Stromal cell of bone marrow (primary cell): ENCODE measurements at places on chromosomes 6 and 20.
A peak's percentile ranks its signal among the peaks of the same experiment; 100 is the strongest.

DNA sequence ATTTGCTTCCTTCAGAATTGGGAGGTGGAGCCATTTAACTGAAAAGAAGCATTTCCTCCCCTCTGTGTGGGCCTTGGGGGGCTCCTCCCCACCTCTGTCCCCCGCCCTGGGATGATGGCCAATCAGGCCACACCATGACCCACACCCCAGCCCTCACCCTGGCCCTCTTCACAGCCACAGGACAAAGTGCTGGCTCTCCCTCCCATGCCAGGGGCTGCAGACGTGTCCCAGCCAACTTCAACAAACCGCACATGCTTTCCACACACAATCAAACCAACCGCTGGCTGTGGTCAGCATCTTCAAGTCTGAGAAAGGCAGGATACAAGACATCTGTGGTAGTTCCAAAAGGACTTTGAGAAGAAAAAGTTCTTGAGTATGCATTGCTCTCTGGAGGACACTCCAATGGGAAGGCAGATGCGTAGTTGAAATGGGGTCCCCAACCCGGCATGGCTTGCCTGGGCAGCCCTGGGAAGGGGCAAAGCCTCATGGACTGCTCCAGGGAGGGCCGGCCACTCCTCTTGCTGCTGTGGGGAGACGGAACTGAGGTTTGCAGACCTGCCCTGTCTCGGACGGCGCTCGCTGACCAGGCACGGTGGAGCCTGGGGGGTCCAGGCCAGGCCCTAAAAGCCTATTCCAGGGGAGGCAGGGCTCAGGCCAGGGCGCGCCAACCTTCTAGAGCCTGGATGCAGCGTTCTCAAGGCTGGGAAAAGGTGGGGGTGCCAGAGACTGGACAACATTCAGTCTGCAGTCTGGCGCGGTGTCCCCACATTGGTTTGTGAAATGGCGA, 12.2 kb downstream of the TTLL2 start:
- DNase-seq, result no peak

GRCh38 chr6:14235653-14236356, 118.2 kb downstream of the CD83 start:
- no peak for DNase-seq

GRCh38 chr6:3390698-3391097, 66.2 kb downstream of the SLC22A23 start:
- DNase-seq, result peak; percentile 99

GRCh38 chr6:101398716-101399615, 5.5 kb downstream of the GRIK2 start:
- no peak for DNase-seq

- no peak for DNase-seq
Observed at GRCh38 chr6:165986914-165987482, 180.7 kb downstream of the TBXT start.

DNA sequence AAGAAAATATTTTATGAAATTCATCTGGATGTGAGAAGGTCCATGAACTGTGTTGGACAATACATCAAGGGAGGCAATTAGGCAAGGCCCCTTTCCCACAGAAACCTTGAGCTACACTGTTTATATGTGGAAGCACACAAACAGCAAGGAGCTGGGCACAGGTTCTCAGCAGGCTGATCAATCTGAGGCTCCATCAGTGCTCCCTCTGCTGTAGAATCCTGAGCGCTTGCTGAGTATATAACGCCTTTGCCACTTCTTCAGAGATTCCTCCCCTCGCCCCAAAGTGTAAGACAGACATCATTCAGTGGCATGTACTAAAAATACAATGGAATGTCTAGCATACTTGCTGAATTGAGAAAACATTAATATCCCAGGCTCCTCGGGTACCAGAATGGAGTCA, 146.9 kb downstream of the PRKN start:
- no peak for DNase-seq

DNA sequence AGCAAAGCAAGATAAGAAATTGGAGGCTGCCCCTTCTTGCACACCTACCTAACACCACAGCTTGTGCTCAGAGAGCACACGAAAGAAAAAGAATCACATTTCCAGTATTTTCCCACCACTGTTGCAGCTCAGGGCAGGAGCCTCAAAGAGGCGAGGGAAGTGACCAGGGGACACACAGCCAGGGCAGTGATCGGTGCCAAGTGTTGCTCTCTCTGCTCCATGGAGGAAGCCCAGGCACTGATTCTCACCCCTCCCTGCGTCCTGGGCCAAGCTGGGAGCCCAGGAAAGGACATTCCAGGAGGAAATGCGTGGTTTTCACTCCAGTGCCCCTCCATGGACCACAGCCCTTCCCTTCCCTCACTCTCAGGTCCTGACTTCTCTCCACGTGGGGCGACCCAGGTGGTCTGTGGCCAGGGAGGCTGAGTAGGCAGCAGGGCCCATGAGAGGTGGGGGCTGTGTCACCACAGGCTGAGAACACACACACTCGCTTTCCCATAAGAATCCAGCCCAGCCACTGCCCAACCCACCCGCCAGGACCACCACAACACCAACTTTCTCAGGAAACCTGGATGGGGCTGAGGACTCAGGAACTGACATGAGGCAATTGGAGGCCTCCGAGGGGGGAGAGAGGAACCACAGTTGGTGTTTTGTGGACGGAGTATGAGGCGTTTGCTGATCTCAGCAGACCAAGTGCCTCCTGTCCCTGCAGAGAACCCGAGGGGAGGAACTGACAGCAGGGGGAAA, 81.7 kb upstream of the MAFB start:
- no peak for DNase-seq

- DNase-seq, result no peak
Observed at GRCh38 chr6:164109770-164110140, 695.2 kb downstream of the QKI start.

- no peak for DNase-seq
Observed at GRCh38 chr6:15387118-15387517, 141.2 kb downstream of the JARID2 start.

DNA sequence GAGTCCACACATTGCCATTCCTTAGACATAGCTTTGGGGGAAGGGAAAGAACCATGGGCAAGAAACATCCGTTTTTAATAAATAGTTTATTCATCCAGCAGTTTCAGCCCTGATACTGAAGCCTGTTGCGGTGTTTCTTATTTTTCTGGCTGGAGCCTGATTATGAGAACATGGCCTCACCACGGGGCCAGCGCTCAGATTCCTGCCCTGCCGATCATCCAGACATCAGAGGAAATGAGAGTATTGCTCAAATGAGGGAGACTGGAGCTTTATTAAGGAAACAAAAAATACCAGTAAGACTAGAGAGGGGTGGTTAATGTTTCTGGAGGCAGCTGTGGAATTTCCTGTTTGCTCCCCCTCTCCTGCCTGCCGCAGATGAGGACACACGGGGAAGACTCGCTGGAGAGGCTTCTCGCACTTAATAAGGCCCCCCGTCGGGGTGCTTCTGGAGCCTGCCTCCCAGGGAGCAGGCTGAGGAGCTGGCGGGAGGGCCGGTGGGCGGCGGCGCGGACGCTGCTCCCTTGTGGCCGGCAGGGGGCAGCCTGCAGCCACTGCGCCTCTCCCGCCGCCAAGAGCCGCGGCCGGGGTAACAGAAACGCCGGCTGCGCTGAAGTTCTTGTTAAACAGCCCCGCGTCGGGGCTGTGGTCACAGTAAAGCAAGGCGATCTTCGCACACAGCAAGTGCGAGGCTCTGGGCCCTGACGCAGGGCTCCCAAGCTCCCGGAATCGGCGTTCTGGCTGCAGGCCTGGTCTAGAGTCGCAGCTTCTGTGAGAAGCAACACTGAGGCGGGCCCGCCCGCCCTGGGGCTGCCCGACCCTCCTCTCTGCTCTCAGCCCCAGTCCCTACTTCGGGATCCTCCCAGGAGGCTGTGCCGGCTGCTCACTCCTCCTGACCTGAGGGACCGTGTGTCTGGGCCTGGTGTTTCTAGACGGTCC, 17.5 kb downstream of the LEMD2 start:
- DNase-seq, result peak; percentile 72

DNA sequence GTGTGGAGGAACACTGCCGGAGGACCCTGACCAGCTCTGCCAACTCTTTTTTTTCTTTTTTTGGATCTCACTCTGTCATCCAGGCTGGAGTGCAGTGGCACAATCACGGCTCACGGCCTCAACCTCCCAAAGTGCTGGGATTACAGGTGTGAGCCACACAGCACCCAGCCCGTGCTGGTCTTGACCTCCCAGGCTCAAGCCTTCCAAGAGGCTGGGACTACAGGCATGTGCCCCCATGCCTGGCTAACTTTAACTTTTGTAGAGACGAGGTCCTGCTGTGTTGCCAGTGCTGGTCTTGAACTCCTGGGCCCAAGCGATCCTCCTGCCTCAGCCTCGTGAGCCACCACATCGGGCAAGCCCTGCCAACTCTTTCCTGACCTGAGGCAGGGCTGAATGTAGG, 11.2 kb downstream of the GCNT2 start:
- DNase-seq, result no peak

GRCh38 chr20:57215826-57216471, 50.5 kb downstream of the BMP7 start:
- DNase-seq, result no peak

- DNase-seq, result no peak
Observed at GRCh38 chr6:74932232-74932888, 273.5 kb downstream of the COL12A1 start.

DNA sequence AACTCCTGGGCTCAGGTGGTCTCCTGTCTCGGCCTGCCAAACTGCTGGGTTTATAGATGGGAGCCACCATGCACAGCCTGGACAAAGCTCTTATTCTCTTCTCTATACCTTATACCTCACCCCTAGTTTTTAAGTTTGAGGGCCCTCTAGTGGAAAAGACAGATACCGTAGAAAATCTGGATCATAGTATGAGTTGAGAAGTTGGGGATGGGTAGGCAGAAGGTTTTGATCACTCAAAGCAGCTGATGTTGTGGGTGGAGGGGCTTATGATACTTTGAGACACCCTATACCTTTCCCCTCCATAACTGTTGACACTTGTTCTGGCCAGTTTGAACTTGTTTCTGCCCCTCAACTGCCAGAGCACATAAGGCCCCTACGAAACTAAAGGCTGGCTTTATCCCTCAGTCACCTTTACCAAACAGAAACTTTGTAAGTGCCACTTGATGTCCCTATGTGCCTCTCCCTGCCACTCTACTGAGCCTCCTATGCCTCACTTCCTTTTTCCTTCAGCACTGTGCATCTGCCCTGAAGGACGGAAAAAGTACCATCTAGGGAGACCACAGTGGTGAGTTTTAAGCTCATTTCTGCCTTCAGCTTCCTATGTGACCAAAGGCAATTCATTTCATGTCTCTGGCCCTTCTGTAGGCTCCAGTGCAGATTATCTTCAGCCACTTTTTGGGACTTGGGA, 28.6 kb downstream of the RALY start:
- no peak for DNase-seq

DNA sequence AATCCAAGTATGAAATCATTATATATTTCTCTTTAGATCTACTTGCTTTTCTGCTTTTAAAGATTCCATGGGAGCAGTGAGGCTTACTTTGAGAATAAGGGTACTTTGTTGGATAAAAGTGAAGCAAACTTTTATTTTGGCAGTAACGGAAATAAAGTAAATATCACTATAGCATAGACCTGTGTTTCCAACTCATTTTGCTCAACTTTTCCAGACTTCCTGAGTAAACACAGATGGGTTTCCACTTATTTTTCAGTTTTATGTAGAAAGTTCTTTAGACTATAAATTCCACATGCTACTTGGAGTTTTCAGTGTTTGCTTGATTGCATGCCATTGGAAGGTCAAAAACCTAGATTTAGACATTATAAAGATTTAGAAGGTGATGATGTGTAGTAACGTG, 6.2 kb downstream of the STX16 start:
- no peak for DNase-seq

GRCh38 chr20:2899243-2899642, 26.0 kb downstream of the PTPRA start:
- no peak for DNase-seq

DNA sequence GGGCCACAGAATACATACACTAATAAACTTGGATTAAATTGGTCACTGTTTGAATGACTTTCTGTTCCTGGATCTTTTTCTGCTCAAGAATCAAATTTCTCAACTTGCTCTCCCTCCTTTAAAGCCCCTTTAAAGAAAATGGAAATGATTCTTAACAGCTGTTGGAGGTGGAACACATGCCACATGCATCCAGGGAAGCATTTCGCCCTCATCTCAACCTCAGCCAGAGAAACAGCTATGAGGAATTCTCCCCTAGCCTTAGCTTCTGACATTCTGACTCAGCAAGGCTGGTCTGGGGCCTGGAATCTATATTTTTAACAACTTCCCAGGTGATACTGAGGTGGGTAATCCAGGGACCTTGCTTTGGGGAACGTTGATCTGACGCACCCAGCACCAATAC, 263.4 kb upstream of the ECI2 start:
- DNase-seq, result no peak

GRCh38 chr6:124119596-124119995, 315.9 kb downstream of the NKAIN2 start:
- no peak for DNase-seq

DNA sequence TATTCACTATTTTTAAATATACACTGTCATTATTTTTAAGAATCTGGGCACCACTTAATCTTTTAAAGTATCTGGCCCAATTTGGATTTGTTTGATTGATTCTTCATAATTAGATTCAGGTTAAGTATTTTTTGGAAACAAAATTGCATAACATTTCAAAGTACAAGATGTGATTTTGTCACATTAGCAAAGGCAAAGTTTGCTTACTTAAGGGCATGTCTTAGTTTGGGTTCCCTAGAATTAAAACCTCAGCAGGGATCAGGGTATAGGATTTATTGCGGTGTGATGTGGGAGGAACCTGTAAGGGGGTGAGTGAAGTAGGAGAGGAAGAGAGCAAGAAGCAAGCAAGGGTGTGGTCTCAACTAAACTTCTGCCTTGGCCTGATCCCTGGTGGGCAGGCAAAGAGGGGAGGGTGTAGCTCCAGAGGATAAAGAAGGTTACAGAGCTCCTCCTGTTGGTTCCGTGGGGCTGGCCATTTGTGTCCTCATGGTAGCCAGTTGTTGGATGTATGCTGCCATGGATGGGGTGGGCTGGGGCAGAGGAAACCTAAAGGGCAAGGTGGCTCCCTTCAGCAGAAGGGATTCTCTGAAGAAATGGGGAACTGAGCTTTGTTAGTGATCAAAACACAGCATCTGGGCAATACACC, 668.7 kb upstream of the SLC35B3 start:
- DNase-seq, result no peak

DNA sequence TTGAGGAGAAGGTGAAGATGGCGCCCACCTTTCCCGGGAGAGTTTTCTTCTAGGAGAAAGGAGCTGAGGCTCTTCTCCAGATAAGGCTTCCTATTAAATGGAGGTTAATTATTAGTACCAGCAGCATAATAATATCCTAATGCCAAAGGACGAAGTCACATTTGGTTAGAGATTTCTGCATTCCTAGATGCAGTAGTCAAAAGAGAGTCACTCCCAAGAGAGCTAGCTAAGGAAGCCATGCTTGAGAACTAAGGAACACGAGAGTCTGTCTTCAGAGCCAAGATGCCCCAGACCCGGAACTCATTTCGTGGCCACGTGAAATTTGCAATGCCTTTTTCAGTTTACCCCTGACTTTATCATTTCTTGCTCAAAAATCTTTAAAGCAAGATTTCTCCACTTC, 132.7 kb downstream of the TSHZ2 start:
- no peak for DNase-seq
